ENCODE measurements at places on chromosomes 7 and 10.

DNA sequence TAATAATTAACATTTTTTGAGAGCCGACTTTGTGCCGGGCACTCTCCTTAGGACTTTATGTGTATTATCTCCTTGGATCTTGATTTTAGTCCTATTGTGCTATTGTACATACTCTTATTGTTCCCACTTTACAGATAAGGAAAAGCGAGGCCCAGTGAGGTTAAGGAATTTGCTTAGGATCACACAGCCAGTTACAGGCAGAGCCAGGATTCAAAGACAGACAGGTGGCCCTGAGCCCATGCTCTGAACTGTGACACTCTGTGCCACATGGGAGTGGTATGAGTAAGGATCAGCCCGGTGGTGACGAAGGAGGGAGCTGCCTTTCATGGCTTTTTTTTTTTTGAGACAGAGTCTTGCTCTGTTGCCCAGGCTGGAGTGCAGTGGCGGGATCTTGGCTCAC is 15.8 kb upstream of the GNA12 start:
- DNase-seq: no peak

DNA sequence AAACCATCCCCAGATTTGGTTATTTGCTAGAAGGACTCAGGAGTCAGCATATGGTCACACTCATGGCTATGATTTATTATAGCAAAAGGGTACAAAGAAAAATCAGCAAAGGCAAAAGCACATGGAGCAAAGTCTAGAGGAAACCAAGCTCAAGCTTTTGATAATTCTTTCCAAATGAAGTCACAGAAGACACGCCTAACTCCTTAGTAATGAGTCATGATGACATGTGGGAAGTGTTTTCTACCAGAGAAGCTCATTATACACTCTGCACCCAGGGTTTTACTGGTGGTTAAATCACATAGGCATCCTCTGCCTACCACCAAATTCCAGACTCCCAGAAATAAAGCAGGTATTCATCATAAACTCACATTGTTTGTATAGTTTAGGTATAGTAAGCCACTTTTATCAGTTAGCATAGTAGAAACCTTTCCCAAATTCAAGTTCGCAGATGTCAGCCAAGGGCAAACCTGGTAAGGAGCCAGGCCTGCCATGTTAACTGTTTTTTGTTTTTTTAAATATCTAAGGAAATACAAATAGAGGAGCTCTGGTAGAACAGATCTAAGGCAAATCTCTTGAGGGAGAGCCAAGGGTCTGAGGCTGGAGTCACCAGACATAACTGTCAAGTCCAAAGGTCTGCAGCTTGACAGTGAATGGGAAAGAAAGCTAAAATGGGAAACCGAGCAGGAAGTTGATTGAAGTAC is 15.4 kb upstream of the HIBADH start:
- no peak for DNase-seq

- no peak for DNase-seq
These were observed 78.1 kb upstream of the MTPN start for GRCh38 chr7:136055266-136055665.

DNA sequence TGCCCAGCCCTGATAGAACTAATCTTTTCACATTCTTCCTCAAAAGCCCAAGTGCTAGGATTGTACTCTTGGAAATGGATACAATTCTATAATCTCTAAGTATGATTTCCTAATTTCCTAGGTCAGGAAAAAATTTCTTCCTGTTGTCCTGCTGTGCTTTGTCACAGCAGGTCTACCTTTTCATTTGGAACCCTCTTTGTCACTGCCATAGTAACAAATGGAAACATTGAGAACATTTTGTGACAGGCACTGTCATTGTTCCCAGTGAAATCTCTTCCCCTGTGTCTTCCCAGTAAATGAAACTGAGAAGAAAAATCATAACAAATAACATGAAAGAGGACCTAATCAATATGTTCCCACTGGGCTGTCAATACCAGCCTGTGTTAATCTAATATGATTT is 150.9 kb upstream of the KAT6B start:
- DNase-seq: no peak

DNA sequence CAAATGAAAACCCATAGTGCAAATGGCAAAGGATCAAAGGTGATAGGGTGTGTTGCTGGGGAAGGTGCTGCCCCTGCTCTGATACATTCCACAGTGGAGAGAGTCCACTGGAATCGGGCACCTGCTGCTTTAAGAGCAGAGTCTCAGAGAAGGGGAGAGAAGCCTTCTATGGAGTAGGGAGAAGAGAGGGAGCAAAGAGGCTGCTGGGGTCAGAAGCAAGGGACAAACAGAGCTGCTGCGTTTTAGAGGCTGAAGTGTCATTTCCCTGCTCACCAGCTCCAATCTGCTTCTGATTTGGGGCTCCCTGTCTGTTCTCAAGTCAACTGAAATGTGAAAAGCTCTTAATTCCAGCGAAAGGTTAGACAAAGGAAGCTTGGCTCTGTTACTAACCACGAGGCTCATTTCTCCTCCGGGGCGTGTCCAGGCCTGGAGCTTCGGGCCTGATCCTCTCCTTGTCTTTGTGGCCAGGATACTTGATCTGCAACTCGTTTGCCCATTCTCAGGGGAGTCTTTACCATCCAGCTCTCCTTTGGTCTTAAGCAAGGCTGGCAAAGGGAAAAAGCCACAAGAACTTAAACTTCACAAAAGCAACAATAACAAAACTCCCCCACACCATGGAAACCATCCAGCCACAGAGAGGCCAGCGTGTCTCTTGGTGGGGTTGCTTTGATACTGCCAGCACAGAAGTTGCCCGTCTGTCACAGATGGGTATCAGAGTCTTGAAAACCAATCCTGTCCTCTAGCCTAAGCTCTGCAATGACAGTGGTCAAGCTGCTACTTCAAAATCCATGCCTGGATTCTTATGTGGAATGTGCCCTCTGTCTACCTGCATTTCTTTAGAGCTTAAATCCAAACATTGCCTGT is 692.6 kb downstream of the SUGCT start:
- no peak for DNase-seq

DNA sequence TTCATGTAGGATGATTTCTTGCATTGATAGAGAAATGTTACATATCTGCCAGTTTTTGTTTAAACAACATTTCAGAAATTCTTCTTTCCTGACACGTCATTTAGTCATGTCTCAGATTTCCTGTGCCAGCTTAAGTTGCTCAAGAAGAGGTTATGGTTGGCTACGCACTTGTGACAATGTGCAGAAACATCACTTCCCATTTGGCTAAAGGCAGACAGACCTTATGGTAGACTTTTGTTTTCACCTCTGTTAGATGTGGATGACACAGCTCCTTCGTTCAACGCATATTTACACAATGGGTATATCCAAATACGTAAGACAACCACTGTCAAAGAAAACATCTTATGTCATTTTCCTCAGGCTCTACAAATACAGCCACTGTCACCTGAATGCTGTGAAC is 125.8 kb downstream of the DOCK4 start:
- DNase-seq: no peak

DNA sequence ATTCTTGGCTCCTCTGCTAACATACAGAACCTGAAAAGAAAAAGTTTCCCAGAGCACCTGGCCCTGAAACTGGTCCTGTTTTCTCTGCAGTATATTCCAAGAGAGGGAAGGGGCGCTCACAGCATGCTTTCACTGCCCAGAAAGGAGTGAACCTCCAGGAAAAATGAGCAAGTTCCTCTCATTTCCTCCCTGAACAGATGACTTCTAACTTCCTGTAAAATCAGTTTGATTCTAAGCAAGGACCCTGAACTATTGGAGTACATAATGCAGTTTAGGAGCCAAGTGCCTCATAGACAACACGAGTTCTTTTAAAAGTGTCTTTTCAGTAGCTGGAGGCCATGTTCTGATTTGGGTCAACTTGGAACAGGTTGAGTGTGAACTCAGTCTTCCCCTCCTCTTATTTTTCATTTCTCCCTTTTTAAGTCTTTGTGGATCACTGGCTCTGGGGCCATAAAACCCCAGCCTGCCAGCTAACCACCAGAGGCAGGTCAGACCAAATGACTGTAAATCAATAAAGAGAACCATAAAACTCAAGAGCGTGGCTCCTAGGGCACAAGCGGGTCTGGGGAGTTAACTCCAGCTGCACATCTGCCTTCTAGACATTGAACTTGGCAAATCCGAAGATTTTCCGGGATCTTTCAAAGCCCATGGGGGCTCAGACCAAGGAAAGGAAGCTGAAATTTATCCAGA is 5.9 kb upstream of the LRRC18 start:
- DNase-seq: no peak

DNA sequence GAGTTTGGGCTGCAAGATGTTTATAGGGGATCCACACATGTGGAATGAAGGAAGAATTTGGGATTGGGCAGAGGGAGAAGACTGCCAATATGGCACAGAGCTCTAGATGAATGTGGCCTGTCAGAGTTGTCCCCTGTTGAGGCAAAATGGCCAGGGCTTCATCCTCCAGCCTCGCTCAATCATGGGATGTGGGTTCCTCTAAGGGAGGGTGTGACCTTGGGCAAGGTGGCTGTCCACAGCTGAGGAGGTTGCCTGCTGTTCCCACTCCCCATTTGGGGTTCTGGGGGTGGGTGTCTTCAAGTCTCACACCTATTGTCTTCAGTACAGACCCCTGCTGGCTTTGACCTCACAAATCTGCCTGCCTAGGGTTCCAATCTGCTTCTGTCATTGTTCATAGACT is 121.6 kb upstream of the FAM204A start:
- no peak for DNase-seq

DNA sequence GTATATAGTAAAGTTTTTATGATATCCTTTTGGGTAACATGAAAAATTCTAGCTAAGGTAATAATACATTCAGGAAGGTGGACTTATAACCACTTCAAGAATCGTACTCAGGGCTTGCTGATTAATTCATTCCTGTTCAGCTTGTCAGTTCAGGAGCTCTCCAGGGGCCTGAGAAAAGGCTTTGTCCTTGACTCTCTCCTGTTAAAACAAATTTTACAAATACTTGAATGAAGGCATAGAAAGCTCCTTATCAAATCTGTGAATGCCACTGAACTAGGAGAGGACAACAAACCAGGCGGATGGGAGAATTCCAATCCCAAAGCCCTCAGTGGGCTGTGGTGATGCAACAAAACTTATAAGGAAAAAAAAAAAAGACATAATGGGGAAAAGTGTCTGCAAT is 354.5 kb upstream of the ZMIZ1 start:
- no peak for DNase-seq

DNA sequence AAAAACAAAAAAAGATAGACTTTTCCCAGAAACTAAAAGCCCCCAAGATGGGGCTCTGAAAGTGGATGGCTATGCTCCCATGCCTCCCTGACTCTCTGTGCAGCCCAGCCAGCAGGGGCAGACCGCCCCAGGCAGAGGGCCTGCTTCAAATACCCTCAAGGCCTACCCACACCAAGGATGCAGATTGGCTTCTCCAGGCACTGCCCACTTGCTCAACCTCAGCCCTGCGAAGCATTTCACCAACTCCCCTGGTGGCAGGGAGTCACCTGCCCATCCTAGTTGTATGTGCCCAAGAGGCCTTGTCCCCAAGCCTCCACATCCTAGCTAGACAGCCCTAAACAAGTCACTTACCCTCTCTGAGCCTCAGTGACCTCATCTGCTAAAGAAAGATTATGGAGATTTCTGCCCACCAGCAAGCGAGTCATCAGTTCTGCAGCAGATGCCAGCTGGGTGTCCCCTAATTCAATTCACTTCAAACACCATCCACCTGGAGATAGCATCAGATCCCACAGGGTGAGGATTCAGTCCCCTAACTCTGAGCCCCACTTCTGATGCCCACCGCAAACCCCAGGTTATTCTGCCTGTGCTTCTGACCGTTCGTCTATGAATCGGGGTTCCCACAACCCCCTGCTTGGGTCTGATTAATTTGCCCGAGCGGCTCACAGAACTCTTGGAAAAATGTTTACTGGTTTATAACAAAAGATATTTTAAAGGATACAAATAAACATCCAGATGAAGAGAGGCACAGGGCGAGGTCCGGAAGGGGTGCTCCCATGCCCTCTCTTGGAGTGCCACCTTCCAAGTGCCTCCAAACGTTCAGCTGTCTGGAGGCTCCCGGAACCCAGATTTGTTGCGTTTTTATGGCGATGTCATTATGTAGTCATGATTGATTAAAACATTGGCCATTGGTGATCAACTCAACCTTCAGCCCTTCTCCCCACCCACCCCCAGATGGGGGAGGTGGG is 18.6 kb upstream of the ZMIZ1 start:
- DNase-seq: no peak

All from stimulated activated CD8-positive, alpha-beta memory T cell treated with anti-CD3 and anti-CD28 coated beads, Interleukin-7, amount 100 ng/mL, for 4 hours (primary cell).